ENCODE measurements at places on chromosomes 2 and 18. TPM values are rescaled to one million over a fixed set of nuclear protein-coding genes. Genes with fewer than 3 reads are reported as not detected.
A peak's percentile ranks its signal among the peaks of the same experiment; 100 is the strongest.

OTOF gene
- not detected for total RNA-seq

NEB gene
- 1.2 TPM for total RNA-seq

GRCh38 chr2:111707700-111708099 lies 176.3 kb downstream of the ANAPC1 start:
- no peak for DNase-seq

DNA sequence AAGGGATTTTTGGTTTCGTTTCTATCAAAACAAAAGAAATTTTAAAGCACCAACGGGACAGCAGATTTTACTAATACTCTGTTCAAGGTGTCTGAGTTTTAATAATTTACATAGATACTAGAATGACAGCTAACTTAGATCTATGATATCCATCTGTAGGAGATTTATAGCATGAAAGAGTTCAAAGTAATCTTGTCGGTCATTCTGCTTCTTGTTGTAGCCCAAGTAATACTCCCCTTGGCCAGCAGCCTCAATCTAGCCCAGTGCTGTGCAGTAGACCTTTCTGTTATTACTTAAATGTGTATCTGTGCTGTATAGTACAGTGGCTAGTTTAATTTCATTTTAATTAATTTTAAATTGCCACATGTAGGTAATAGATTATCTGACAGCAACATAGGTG lies 44.7 kb downstream of the ANKRD12 start:
- no peak for DNase-seq

DNA sequence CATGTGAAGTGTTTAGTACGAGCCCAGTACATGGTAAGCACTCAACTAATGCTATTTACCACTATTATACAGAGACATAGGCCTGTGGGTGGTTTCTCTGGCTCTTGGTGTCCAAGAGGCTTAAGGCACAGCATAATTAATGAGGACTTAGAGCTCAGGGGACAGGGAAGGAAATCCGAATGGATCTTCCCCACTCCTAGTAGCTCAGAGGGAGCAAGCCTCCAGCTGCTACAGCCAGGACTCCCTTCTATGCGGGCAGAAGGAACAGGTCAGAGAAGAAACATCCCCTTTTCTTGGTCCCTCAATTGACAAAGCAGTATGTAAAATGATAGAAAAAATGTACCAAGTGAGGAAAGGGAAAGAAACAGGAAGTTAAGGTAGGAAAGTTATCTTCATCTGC lies 261.3 kb upstream of the STON1 start:
- DNase-seq = no peak

DNA sequence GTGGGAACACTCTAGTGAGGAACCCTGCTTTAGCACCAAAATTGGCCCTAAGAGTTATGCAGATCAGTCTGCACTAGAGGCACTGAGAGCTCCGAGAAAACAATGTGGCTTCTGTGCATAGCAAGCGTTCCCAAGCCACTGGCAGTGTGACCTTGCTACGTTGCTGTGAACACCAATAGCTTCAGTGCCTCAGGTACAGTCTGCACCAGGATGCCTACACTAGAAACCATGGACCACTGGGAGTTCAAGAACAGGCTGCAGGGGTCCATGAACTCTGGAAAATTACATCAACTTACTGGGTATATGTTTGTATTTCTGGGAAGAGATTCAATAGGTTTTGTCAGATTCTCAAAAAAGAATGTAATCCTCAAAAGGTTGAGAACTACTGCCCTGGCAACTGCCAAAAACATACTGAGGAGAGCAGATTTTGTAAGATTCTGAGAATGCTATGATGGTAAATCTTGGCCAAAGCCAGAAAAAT lies 18.3 kb upstream of the SP3 start:
- no peak for DNase-seq

DNA sequence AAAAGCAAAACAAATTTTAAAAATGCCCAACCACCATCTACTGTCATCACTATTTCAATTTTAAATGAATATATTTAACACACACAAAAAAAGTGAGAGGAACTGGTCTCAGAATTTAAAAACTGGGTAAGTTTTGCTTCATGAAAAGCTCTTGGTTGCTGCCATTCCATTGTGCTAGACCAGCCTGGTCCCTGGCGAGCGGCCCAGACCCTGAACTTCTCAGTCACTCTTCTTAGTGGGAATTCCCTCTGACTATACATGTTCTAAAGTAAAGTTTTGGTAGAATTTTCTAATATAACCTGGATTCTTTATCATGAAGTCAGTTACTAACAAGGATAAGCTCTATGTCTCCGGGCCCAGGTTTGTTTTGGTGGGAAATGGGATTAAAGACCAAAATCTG lies 34.8 kb upstream of the TMEM177 start:
- no peak for DNase-seq

DNA sequence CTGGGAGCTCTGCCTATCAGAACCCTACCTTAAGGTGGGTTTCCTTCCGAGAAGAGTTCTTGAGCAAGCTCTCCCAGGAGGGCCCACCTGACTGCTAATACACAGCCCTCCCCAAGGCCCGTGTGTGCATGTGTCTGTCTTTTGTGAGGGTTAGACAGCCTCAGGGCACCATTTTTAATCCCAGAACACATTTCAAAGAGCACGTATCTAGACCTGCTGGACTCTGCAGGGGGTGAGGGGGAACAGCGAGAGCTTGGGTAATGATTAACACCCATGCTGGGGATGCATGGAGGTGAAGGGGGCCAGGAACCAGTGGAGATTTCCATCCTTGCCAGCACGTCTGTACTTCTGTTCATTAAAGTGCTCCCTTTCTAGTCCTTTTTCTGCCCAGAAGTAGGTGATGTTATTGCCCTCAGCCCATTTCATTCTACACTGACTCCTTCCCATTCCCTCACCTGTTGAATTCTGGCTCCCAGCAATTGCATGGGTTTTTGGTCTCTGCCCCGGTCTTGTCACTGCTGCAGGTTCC lies 6.5 kb downstream of the TMEM37 start:
- DNase-seq = no peak

DNA sequence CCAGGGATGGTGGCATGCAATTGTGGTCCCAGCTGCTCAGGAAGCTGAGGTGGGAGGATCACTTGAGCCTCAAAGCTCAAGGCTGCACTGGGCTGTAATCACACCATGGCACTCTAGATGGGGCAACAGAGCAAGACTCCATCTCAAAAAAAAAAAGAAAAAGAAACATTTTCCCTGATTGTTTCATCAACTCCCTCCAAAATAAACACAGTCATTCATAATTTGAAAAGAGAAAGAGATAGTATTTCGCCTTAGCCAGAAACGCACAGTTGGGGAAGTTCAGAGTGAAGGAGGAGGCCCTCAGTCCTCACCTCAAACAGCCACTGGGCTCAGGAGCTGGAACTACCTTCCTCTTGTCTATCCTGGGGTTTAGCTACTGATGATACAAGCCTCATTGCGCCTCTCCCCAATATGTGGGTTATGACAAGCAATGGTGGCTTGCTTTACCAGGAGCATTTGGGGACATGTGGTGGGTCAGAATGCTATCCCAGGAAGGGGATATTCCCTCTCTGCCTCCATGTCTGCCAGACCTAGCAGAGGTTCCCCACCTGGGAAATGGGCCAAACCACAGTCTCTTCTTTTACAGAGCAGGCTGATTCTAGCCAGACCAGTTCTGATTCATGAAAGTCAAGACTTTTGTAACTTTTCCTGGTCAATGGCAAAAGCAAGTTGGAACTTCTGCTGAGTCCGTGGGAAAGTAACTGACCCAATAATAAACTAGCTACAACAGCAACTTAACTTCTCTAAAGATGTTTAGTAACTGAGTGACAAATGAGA lies 22.2 kb upstream of the TMEM87B start:
- peak; percentile 68 for DNase-seq
